ENCODE measurements at places on chromosomes 1 and 21.

GRCh38 chr1:76281306-76281705 is 206.8 kb downstream of the ST6GALNAC3 start:
- no peak for DNase-seq

DNA sequence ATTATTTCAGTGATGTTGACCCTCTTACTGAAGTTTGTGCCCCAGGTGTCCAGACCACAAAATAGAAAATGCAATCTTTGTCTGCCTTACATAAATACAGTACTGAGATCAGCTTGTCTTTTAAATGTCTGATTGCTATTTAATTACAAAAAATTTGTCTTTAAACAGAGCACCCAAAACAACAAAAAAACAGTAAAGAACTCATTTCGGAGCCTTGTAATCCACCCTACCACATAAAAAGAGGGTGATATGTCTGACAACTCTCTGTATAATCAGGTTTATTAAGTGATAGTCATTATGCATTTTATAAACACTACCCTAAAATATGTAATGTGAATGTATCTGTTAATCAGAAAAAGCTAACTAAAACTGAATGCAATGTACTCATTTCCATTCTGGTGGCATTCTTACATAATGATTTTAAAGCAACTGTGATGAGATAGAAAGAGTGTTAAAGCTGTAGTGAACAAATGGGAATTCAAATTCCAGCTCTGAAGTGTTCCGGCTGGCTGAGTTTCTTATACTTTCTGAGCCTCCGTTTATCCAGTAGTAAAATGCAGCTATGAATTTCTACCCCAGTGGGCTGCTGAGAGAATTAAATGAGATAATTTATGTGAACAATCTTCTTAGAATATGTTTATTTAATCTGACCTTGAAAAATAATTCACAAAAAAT is 486.6 kb downstream of the USP25 start:
- no peak for DNase-seq

DNA sequence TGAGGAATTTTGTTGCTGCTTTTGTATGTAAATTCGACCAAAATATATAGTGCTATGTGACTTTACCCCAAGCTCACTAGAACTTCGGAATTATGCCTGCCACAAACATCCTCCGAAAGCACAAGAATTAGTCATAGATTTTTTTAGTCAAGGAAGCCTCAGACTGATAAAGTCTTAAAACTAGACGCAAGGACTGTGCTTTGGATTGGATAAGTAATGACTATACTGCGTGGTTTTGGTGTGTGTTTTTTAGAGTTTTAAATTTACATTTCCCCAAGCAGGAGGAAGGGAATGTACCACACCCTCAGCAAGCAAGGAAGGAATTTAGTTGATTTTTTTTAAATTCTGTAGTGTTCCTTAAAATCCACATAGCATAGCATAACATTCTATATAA is 10.3 kb downstream of the WLS start:
- no peak for DNase-seq

DNA sequence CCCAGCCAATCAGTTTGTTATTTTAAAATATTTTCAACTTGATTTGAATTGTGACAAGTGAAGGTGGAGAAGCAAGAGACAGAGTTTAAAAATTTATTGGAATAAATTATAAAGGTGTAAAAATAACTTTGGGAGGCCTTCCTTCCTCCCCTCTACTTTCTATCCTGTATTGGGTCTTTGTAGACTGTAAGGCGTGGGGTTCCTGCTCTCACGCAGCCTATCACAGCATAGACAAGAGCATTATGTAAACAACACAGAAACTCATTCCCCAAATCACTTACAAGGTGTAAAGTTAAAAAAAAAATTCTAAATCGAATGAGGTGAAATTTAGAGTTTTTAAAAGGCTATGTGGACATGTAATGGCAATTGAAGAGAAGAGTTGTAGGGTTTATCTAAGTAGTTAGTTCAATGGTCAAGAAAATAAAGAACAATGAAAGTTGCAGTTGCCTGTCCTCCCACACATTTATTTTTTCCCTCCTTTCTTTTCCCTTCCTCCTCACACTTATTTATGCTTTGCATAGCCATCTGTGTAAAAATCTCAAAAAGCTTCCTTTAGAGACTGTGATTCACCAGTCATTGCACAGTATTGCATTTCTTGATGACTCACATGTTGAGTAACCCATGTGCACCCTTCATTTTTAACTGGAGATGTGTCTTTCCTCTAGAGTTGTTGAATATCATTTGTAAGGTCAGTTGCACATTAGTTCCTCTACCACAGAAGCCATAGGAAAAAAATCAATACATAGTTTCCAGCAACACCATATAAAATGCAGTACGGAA is 242.2 kb downstream of the PTPRC start:
- DNase-seq = no peak

Data from GM19239 (cell line).